Right lung (tissue), 10 donors: ENCODE measurements at places on chromosomes 2 and 18.
A peak's percentile ranks its signal among the peaks of the same experiment; 100 is the strongest.

DNA sequence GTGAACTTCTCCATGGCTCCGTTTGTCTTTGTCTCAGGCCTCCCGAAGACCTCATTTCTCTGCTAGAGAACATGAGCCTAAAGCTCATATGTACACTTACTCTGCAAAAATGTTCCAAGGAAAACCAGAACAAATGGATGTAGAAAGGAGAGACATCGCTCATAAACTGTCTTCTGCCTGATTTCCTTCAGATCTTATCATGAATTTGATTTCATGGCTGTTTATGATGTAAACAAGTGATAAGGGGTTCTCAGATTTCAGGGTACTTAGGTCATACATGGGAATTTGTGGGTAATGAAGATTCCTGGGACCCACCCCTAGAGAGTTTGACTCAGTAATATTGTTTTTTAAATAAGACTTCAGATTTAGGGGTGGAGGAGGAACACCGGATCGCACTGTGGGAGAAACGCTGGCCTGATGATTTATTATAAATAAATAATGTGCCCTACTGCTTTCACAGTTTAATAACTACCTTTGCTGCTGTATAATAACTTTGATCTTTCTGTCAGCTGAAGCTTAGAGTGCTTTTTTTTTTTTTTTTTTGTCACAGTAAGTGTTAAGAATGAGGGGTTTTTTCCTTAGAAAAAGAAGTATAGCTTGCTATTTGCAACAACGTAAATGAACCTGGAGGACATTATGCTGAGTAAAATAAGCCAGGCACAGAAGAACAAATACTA is 14.9 kb downstream of the AOX1 start:
- no peak for DNase-seq

DNA sequence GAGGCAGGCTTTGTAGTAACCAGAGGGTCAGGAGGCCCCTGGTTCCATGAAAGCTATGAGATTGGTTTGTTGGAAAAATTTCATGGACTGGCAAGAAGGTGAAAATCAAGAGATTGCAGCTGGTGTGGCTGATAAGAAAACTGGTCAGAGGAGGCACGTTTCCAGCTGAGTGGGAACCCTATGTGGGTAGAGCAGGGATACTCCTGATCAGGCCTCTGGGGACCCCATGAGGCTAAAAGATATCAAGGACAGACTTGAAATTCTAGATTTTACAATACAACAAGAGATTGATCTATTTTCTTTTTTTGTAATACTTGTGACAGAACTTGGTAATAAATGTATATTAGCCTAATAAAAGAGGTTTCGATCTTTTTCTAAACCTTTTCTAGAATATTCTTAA is 1615.1 kb downstream of the DPP10 start:
- DNase-seq, result no peak

DNA sequence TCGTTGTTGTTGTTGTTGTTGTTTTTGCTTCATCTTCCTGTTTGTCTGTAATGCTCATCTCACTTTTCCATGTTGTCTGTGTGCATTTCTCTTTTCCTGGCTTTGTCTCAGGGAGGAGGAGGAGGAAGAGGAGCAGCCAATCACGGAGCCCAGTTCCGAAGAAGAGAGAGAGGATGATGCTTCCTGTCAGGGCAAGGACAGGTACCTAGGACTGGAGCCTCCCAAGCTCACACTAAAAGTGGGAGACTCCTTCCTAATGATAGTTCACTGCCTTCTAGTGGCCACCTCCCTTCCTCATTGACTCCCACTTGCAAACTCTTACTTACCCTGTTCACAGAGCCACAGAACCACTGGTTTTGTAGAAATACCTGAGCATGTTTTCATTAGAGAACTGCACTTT is 179.6 kb downstream of the TPGS2 start:
- DNase-seq, result no peak

DNA sequence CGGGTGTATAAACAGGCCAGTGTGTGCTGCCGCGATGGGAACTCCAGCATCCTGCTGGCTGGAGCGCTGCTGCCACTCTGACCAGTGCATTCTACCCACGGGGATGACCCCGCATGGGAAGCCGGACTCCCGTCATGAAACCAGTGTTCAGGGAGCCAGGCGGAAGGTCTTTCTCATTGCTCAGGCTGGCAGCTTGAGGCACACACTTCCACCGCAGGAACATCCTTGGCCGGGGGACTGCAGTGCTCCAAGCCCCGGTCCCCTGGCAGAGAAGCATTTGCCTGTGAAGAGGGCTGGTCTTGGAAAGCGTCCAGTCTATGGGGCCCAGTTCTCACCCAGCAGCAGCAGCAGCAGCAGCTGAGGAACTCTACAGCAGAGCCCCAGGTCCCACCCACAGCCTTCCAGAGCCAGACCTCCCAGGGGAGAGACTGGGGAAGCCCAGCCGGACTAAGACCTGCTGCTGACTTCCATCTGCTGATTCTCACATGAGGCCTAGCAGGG is 235.9 kb downstream of the KLHL29 start:
- peak; percentile 66 for DNase-seq

DNA sequence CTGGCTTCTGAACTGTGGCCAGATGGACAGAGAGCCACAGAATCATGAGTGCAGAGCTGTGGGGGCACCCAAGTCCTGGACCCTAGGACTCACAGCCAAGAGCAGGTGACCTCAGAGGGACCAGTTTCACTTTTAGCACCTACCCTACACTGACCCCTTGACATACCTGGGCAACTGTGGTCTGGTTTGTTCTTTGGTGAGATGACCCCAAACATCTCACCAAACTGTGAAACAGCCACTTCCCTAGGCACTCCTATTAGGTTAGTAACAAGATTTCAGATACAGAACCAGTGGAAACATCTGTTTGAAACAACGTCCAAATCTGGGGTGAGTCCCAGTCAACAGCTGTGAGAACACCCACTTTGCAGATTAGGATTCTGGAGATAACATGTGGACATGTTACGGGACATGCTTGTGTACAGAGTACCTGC is 1.9 kb upstream of the ZFP36L2 start:
- no peak for DNase-seq

DNA sequence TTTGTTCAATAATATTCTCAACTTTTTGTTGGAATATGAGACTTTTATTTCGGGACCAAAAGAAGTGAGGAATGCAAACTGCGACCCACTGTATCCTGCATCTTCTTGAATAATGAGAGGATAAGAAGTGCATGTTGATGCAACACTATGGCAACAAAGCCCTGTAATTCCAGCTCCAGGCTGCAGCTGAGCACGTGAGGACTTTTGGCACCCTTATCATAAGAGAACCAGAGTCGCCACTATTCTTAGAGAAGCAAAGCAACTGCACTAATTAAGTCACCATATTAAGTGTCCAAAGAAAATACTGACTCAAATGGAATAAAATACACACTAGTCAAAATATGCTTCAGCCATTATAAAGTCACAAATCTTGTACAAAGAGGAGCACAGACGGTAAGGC is 65.8 kb downstream of the FAM210A start:
- DNase-seq, result no peak

- DNase-seq, result peak; percentile 36
Observed at GRCh38 chr2:111071600-111072171, 49.0 kb upstream of the BCL2L11 start.

DNA sequence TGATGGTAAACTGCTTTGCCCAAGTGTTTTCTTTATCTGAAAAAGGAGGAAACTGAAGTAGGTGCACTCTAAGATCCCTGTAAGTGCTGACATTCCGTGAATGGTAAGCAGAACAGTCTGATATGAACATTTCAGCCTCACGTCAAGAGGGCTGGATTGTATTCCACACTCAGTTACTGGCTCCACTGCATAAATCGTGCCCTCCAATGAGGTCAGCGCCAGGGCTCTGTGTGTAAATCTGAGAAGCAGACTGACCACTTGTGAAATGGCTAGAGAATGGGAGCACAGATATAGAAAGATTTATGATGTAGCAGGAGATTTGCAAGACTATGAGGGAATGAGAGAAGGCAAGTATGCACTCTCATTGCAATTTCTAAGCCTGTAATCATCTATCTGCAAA is 153.0 kb downstream of the ICOS start:
- DNase-seq, result no peak

DNA sequence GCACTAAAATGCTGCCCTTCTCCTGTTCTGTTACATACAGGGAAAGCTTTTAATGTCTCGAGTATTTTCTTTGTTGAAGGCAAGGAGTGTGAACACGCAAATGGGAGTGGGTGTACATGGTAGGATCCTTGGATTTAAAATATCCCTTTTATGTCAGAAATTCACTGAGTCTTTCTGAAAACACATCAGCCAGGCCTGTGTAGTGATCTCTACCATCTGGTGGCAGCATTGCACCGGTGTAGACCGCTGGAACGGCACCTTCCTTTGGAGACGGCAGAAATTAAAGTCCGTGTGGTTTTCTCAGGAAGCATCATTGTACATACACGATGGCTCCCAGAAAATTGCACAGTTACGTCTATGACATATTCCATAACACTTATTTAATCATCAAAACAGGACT is 515.8 kb downstream of the GALR1 start:
- DNase-seq, result no peak

GRCh38 chr2:142872882-142873724 is 4.4 kb upstream of the KYNU start:
- DNase-seq, result no peak
